ENCODE measurements at places on chromosomes 7 and 10.

GRCh38 chr10:14995964-14996565, 36.9 kb downstream of the MEIG1 start:
- no peaks in the 10 kb centered on the region for H3K4me1 ChIP-seq
- H3K27ac ChIP-seq, result no peak overlapping the region
- no peaks in the 10 kb centered on the region for H3K27me3 ChIP-seq
- no peak for DNase-seq

GRCh38 chr10:15821046-15821683, 39.1 kb downstream of the MINDY3 start:
- H3K27me3 ChIP-seq, result no peaks in the 10 kb centered on the region
- H3K36me3 ChIP-seq, result peaks cover 57% of the 10 kb centered on the region
- no peak for DNase-seq
- no peaks in the 10 kb centered on the region for H3K4me1 ChIP-seq

DNA sequence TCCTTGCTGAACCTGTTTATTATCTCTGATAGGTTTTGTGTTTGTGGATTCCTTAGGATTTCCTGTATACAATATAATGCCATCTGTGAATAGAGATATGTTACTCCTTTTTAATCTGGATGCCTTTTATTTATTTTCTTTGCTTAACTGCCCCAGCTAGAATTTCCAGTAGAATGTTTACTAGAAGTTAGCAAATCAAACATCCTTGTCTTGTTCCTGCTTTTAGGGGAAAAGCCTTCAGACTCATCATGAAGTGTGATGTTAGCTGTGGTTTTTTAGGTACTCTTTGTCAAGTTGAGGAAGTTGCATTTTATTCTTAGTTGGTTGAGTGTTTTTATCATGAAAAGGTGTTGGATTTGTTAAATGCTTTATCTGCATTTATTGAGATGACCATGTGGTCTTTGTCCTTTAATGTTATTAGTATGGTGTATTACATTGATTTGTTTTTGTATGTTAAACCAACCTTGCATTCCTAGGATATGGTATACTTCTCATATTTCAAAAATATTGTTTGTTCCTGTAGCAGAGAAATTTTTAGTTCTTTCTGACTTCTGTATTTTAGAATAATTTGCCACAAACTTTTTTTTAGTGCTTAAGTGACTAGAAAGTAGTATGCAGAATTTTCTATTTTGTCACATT, 24.3 kb downstream of the PPP2R2D start:
- no peak overlapping the region for H3K27ac ChIP-seq
- DNase-seq, result no peak
- H3K4me1 ChIP-seq, result no peaks in the 10 kb centered on the region
- H3K4me3 ChIP-seq, result no peak overlapping the region

DNA sequence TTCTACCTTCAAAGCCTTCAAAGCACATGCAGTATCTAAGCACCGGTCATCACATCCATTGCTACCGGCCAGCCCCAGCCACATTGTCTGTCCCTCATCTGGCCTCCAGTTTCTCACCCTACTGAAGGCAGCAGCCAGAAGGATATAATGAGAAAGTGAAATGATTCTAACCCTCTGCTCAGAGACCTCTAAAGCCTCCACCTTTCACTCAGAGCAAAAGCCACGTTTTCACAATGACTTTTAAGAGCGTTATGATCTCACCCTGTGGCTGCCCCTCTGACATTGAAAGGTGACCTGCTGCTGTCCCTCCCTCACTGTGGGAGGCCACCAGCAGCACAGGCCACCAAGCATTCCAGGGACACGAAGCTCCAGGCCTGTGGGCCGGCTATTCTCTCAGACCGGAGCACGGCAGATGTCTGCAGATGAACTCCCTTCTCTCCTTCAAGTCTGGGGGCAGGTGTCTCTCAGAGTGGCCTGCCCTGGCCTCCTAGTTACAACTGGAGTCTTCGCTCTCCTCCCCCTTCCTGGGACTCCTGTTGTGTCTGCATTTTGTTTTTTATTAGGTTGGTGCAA, 94.9 kb upstream of the EEPD1 start:
- DNase-seq, result no peak
- H3K4me3 ChIP-seq, result no peak overlapping the region
- H3K27ac ChIP-seq, result no peak overlapping the region
- no peaks in the 10 kb centered on the region for H3K36me3 ChIP-seq
- no peaks in the 10 kb centered on the region for H3K4me1 ChIP-seq
